ENCODE measurements at places on chromosomes 13 and 19.

GRCh38 chr19:4115818-4116385 is 8.0 kb downstream of the MAP2K2 start:
- no peak for DNase-seq

GRCh38 chr19:58326501-58326913 is 287 bp upstream of the ZSCAN22 start:
- DNase-seq: no peak

GRCh38 chr13:109113427-109113826 is 484.0 kb downstream of the MYO16 start:
- DNase-seq: no peak

GRCh38 chr13:79034341-79034740 is 371.7 kb downstream of the RBM26 start:
- no peak for DNase-seq

DNA sequence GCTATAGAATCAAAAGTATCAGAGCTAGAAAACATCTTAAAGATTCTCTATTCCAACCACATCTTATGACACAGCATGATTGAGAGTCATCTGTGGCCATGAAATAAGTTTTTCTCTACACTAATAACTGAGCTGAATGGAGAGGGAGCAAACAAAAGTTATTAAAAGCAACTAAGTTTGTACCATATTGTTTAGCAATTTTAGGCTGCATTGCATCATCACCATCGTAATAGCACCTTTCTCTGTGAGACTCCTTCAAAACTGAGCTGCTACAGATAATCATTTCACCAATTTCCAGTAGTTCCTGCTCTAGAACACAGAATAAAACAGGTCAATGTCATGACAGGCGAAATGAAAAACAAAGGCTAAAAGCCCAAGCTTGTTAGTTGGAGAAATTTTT is 1183.9 kb downstream of the DIAPH3 start:
- no peak for DNase-seq

GRCh38 chr13:99987154-99988019 is 5.8 kb downstream of the ZIC2 start:
- DNase-seq: no peak

DNA sequence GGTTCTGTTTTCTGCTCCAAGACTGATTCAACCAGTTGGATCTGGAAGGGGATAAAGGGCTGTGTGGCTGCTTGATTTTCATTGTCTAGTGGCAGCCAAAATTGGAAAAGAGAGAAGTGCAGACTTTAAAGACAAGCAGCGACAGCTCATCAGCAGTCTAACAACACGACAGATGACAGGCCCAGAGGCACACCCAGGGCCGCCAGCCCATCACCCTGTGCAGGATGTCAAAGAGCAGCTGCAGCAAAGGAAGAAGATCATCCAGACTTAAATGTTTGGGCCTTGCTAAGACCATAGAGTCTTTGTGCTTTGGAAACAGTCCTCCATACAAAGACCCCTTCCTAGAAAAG is 421.0 kb upstream of the KLF12 start:
- no peak for DNase-seq

GRCh38 chr19:45139286-45140143 is 21.3 kb downstream of the NKPD1 start:
- no peak for DNase-seq

GRCh38 chr13:64855506-64855905 is 2374.6 kb downstream of the PCDH9 start:
- DNase-seq: no peak

DNA sequence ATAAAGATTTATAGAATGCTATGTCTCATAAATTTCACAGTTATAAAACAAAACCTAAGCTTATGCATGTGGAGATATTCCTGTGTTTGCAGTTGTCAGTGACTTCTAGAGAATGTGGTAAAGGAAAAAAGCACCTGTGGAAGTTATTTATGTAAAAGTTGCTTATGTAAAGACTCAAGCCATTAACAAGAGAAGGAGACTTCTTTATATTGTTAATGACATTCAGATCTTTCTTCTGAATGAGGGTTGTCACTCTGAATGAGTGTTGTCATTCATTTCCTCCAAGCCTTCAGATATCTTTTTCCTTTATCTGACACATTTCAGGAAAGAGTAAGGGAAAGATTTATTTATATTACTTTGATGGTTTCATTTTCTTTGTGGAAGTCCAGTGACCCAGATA is 202.6 kb downstream of the TM9SF2 start:
- DNase-seq: no peak

- no peak for DNase-seq
Observed at GRCh38 chr13:79833991-79834390, 353.0 kb downstream of the NDFIP2 start.

DNA sequence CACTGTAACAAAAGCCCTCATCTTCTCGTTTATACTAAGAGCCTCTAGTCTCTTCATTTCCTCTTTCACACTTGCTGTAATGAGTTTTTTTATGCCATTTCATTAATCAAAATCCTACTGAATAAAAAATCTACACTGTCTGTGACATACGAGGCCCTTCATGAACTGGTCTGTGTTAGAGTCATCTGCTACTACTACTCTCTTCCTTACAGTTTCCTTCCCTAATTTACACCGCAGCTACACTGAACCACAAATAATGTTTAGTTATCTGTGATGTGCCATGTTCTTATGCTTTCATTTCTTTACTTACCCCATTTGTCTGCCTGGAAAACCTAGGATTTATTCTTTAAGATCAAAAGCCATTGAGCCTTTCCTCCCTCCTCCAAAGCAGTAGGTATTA is 16.0 kb downstream of the UFM1 start:
- no peak for DNase-seq

GRCh38 chr13:25252225-25252624 is 35.1 kb downstream of the MTMR6 start:
- DNase-seq: no peak

DNA sequence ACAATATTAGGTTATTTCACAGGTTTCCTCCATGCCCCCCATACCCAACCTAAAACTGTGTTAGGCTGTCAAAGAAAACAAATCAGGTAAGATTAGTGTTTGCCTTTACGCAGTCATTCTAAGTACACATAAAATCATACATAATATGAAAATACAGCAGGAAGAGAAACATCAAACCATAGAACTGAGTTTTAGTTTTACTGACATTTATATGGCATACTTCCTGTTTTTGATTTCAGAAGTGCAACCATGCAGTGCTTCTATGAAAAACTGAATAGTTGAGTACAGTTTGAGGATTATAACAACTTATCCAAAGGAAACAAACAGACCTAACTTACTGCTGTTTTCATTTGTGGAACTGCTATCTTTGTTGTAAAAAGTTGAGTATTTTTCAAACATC is 91.3 kb downstream of the KCNRG start:
- no peak for DNase-seq

DNA sequence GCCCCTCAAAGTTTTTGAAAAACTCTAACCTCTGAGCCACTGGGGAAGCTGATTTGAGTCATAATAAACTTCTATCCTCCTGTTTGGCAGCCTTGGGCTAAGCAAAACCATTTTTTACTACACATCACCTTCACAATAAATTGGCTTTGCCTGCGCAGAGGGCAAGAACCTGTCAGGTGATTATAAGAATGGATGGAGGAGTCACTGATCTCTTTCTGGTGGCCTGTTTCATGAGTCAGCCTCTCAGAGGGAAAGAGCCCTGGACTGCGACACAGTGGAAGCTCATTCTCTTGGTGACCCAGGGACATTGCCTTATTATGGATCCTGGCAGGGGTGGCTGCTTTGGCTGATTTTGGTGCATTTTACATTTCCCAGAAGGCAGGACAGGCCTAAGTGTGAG is 17.5 kb upstream of the PSG9 start:
- DNase-seq: no peak

DNA sequence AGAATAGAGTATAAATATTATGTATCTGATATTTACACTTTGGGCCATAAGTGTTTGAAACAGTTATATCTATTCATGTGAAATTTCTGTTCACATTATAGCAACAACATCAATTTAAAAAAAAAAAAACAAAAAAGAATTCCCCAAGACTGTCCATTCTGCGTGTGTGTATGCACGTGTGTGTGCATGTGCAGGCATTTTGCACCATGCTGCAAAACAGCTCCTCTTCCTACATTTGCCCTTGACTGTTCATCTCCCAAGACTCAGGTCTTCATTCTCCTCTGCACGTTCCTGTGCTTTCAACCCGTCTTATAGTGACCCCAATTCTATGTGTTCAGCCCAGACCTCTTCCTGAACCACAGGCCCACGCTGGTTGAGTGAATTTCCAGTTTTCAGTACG is 149.4 kb downstream of the SHISA2 start:
- DNase-seq: no peak

GRCh38 chr13:47661076-47661475 is 340.0 kb downstream of the SUCLA2 start:
- DNase-seq: no peak

GRCh38 chr13:41060724-41061074 is 610 bp upstream of the WBP4 start:
- DNase-seq: peak; percentile 80

DNA sequence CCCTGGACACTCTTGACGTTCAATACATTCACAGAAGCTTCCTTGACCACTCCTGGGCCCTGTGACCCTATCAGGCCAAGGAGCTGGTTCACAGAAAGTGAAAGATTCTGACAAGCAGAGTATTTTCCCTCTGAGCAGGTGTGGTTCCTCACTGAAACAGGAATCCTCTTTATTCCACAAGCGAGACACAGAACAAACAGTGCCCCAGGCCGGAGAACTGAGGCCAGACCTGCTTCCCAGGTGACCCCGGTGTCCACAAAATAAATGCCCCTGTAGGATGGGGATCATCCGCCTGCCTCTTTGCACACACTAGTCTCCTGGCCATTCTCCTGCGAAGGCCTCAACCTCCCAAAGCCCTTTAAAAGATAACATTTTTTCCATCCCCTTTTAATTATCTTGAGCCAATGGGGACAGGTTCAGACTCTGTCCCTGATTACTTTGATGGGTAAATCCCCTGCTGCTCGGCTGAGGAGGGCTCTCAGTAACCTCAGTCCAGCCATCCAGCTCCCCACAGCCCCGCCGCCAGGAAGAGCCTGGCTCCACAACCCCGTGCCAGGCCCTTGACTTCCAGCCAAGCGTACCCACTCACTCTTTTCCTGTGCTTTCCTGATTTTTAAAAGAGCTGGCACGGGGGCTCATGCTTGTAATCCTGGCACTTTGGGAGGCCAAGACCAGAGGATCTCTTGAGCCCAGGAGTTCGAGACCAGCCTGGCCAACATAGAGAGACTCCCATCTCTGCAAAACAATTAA is 129.1 kb downstream of the FOXO1 start:
- DNase-seq: no peak

DNA sequence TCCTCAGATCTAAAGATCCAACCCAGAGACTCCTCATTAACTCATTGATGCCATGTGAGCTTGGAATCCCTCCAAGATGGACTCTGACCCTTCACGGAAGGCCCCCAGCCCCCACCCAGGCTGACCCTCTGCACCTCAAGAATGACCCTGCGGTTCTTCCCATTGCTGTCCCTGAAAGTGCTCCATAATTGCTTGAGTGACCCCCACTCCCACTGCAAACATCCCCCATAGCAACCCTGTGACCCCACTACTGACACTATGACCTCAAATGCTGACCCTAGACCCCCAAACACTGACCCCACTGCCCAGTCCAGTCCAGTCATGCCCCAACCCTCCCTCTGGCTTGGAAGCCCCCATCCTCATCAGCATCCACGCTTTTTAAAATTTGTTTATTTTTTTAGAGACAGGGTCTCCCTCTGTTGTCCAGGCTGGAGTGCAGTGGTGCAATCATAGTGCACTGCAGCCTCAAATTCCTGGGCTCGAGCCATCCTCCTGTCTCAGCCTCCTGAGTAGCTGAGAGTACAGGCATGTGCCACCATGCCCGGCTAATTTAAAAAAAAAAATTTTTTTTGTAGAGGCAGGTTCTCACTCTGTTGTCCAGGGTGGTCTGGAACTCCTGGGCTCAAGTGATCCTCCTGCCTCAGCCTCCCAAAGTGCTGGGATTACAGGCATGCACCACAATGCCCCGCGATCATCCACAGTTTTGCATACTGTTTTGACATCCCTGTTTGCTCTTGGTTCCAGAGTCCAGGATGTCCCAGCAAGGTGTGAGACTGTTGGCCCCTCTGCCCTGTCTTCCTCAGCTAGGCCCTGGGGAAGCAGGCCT is 855 bp downstream of the LYL1 start:
- no peak for DNase-seq

DNA sequence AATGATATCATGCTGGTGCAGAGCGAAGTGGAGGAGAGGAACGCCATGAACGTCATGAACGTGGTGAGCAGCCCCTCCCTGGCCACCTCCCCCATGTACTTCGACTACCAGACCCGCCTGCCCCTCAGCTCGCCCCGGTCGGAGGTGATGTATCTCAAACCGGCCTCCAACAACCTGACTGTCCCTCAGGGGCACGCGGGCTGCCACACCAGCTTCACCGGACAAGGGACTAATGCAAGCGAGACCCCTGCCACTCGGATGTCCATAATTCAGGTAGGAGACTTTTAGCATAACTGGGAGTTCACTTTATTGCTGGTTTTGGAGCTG is 3.3 kb downstream of the PCDH17 start:
- no peak for DNase-seq

GRCh38 chr13:64239372-64239771 is 2823.7 kb upstream of the PCDH20 start:
- no peak for DNase-seq

- no peak for DNase-seq
Observed at GRCh38 chr19:40193587-40193849, 2.3 kb downstream of the MAP3K10 start.

- DNase-seq: no peak
Observed at GRCh38 chr19:16452325-16452724, 19.4 kb downstream of the EPS15L1 start.

GRCh38 chr13:63463782-63464610 is 2048.3 kb upstream of the PCDH20 start:
- no peak for DNase-seq

DNA sequence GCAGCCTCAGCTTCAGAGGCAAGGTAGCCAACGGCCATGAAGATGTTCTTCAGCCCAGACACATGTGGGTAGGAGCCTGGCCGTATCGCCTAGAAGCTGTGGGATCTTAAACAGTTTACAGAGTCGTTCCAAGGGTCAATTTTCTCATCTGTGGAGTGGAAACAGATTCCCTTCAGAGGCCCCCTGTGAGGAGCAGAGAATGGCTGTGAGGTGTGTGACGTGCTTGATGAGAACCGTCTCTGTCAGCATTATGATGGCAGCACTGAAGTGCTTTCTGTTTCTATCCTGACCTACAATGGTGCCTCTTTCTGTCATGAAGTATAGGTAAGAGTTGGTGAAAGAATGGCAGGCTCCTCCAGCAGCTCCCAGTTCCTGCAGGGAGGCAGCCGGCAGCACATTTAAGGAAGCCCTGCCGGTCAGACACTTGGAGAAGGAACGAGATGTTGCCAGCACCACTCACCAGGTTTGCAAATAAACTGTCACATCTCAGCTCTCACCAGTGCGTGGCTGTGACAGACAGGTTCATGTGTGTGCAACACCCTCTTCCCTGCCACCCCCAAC is 277.3 kb downstream of the FOXO1 start:
- DNase-seq: no peak

- no peak for DNase-seq
Observed at GRCh38 chr19:49210108-49210900, 52.7 kb downstream of the TRPM4 start.

Measured in activated T-helper 1 cell treated with anti-CD3 and anti-CD28 coated beads, Interleukin-2, amount 50 U/mL, for 16 hours (primary cell).